A549 treated with ZK216348 at 1 μM for 4 hours (cell line): ENCODE measurements at places on chromosomes 1 and 21. TPM values are rescaled to one million over a fixed set of nuclear protein-coding genes. Genes with fewer than 3 reads are reported as not detected.

The HCRTR1 gene
- not detected in 5 replicates for total RNA-seq

The ANKRD45 gene
- 0.13 TPM in 1 of 5 replicates, not detected in the others for total RNA-seq

The LAD1 gene
- 0.75 to 1.1 TPM (median 0.96 TPM) in 5 replicates for total RNA-seq

The WDR3 gene
- 26.8 to 33.7 TPM (median 28.7 TPM) in 5 replicates for total RNA-seq

The LORICRIN gene
- total RNA-seq: not detected in 5 replicates

The FNDC10 gene
- total RNA-seq: 3.9 to 9.9 TPM (median 8.5 TPM) in 5 replicates

The CYP4A11 gene
- total RNA-seq: not detected in 5 replicates

The MATN1 gene
- 0.06 TPM in 1 of 5 replicates, not detected in the others for total RNA-seq

The TINAGL1 gene
- 0.60 to 1.4 TPM (median 0.86 TPM) in 5 replicates for total RNA-seq

The CRYBG2 gene
- 0.90 to 2.6 TPM (median 1.3 TPM) in 5 replicates for total RNA-seq

The OR2T33 gene
- total RNA-seq: not detected in 5 replicates

The NHLH1 gene
- 0.34 to 0.79 TPM (median 0.47 TPM) in 5 replicates for total RNA-seq

The TENT5C gene
- total RNA-seq: 0.04 to 0.13 TPM (median 0.07 TPM) in 5 replicates

The LCE2B gene
- total RNA-seq: not detected in 5 replicates

The FAM163A gene
- not detected in 5 replicates for total RNA-seq

The TBX15 gene
- 0.06 to 0.11 TPM (median 0.09 TPM) in 3 of 5 replicates, not detected in the others for total RNA-seq
